ENCODE measurements at places on chromosomes 12 and 14.

DNA sequence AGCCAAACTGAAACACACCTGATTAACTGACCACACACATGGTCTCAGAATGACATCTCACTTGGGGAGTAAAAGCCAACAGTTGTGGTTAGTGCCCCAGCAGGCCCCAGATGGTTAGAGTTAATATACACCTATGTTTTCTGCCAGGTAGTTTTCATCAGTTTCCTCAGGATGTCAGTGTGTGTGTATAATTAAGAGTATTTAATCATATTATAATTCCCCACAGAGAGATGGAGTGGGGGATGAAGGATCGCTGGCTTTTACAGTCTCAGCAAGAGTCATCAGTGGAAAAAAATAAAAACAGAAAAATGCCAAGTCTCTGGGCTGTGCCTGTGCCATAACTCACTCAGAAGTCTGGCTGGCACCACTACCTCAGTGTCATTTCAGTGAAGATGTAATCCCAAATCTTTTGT lies 412.5 kb downstream of the ZFP36L1 start:
- DNase-seq = no peak

DNA sequence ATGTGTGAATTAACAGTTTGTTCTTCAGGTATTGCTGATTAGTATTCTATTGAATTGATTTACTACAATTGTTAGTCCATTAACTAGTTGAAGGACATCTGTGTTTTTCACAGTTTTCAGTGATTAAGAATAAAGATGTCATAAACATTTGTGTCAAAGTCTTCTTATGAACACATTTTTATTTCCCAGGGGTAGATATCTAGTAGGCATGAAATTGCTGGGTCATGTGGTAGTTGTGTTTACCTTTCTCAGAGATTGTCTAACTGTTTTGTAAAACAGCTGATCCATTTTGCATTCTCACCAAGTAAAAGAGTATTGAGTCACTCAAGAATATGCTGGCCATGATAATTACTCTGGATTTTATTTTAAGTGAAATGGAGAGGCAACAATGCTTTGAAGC lies 1145.3 kb downstream of the FSCB start:
- no peak for DNase-seq

GRCh38 chr12:1398673-1399072 lies 195.7 kb downstream of the FBXL14 start:
- peak; percentile 74 for DNase-seq

GRCh38 chr14:24712374-24712773 lies 78.4 kb upstream of the GZMB start:
- no peak for DNase-seq

GRCh38 chr12:43357141-43357540 lies 194.9 kb downstream of the ADAMTS20 start:
- DNase-seq = peak; percentile 27

DNA sequence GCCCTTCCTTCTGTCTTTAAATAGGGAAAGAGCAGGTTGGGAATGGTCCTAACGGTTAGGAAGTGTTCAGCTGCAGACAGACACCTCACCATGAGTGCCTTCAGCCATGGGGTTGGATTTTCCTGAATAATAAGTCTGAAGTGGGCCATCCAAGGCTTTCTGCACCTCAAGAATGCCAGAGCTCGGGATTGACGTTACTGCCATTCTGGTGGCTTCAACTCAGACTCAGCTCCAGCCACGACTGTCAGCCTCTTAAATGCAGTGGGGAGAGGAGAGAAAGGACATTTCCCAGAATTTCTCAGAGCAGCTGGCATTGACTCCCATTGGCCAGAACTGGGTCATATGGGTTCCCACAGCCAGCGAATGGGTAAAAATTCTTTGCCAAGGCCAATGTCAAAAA lies 363.4 kb downstream of the MED13L start:
- DNase-seq = no peak

- no peak for DNase-seq
Measured at GRCh38 chr12:67697443-67697842, 48.9 kb downstream of the DYRK2 start.

DNA sequence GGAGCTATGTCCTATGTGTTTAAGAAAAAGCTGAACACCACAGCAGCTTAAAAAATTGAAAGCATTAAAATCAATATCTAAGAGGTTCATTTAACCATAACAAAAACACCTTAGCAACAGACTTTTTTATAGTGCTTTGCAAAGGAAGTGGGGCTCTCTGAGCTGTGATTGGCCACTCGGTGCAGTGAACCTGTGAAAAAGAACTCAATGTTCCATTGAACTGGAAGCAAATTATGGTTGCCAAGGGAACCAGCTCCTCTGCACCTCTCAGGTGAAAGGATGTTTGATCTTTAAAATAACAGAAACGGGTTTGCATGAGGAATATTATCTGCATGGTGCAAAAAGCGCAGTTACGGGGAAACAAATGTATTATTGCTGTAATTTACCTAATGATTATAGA lies 149.4 kb downstream of the SNAPC1 start:
- DNase-seq = no peak

DNA sequence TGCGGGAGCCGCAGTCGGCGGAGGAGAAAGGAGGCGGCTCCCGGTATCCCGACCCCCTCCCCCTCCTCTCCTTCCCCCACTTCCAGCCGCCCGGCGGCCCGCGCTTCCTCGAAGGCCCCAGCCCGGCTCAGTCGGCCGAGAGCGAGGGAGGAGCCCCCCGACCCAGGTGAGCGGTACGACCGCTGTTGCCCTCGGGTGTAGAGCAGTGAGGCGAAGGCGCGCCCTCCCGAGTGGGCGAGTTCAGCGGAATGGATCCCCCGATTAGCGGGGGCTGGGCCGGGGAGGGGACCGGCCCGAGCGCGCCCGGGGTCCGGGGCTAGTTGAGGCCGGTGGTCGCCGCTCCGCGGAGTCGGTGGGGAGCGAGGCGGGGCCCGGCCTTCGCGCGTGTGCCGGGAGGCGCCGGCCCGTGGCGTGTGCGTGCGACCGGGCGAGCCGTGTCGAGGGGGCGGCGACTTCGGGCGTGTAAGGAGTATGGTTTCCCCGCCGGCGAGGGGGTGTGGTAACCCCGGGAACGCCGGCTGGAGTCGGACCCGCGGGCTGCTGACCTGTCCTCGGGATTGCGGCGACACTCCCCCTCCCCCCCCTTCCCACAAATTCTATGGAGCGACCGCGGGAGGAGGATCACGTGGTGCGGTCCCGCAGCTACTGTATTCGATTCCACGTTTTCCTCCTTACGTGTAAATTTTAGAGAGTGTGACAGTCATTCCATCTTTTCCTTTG lies 501 bp downstream of the RIMKLB start:
- peak; percentile 74 for DNase-seq

All from foreskin fibroblast (primary cell).